ENCODE measurements at places on chromosomes 4 and X.
A peak's percentile ranks its signal among the peaks of the same experiment; 100 is the strongest.

DNA sequence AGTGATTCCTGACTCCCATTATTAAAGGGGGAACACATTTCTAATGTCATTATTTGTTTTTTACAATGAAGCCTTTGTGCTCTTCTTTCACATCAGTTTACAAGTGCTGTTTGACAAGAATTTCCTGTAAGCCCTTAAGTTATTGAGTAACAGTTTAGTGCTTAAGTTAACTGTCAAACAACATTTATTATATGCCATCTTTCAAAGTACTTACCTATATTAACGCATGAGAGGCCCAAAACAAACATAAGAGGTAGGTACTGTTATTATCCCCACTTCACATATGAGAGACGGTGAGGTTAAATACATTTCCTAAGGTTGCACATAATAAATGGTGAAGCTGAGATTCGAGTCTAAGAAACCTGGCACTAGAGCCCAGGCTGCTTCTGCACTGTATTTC, 56.0 kb upstream of the MAGED1 start:
- no peak for DNase-seq

DNA sequence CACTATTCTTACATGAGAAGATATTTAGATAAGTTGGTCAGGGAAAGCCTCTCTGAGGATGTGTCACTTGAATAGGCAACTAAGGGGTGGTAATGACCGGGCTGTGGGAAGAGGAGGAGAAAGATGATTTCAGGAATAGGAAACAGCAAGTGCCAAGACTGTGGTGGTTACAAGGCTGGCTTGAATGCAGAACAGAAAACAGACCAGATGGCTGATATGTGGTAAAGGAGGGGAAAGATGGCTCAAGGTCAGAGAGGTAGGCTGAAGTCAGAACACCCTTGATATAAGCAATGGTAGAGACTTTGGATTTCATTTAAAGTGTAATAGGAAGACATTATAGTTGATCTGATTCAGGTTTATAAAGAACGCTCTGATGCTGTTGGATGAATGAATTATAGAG, 15.0 kb downstream of the TLR7 start:
- no peak for DNase-seq

DNA sequence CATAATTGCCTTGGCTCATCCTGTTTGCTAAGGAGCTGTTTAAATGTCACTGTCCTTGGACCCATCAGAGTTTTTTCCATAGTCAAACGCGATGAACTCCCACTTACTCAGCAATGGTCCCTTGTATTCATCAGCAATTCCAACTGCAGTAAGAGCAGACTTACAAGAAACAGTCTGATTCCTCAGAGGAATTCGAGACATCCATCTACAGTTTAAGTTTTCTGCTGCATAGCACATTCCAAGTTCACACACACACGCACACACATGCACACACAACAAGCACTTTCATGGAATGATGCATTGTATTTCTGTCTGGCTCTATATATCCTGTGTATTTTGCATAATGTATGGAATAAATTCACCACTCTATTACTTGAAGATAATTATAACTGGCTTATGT, 32.7 kb upstream of the TMEM150C start:
- no peak for DNase-seq

DNA sequence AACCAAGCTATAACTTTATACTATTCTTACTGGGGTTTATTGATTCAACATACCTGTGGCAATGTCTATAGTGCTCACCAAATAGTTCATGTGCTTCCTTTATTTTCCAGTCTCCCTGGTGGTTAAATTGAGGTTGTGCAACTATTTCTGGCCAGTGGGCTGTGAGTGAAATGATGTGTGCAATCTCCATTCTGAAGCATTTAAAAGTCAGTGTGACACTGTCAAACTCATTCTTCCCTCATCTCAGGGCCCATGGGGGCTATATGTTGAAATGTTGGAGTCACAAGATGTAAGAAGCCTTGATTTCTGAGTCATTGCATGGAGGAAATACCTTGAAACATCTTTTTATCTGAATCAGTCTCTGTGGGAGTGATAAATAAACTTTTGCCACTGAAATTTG, 414.3 kb upstream of the RPS6KA3 start:
- no peak for DNase-seq

GRCh38 chr4:102819588-102820365, 7.6 kb downstream of the UBE2D3 start:
- DNase-seq = peak; percentile 15

- no peak for DNase-seq
Measured at GRCh38 chrX:134936542-134936941, 54.2 kb upstream of the SMIM10 start.

DNA sequence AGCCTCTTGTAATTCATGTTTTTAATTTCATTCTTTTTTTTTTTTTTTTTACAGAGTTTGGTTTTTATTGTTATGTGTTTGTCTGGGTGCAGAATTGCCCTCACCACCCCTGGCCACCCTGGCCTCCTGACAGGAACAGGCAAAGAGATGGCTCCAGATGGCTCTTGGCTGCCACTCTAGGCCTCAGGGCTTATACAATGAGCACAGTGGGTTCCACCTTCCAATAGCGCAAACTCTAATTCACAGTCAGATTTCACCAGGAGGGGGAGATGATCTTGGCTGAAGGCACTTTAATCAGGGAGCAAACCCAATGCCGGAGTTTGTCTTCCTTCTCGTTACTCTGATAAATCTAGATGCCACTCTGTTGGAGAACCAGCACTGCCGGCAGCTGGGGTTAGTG, 24.8 kb downstream of the CPE start:
- DNase-seq = no peak

GRCh38 chrX:78104447-78105176, 564 bp downstream of the PGK1 start:
- peak; percentile 21 for DNase-seq

- DNase-seq = no peak
Measured at GRCh38 chr4:181030961-181031360, 1212.2 kb upstream of the TENM3 start.

DNA sequence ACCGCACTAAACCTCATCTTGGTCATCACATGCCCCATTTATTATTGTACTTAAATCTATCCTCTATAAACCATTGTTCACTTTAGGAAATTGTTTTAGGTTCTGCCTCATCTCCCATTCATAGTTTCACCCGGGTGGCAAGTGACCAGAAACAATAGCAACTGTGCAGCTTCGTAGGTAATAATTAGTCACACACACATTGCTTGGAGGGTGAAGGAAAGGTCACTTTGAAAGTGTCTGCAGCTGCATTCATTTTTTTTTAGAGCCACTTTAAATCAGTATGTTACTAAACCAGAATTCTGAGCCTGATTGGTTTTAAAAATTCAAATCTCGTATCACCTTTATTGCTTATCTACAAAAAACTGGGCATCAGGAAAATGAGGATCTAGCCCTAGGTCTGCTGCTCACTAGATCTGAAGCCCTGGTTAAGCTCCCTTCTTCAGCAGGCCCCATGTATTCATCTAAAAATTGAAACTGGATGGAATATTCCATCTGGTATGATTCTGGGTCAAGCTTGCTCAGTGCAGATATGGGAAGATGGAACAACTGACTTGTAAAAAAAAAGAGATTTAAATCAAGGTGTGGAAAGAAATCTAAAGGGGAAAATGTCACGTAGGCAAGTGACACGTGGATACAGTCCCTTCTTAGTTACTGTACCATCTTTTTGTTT, 62.4 kb downstream of the LIMCH1 start:
- no peak for DNase-seq

DNA sequence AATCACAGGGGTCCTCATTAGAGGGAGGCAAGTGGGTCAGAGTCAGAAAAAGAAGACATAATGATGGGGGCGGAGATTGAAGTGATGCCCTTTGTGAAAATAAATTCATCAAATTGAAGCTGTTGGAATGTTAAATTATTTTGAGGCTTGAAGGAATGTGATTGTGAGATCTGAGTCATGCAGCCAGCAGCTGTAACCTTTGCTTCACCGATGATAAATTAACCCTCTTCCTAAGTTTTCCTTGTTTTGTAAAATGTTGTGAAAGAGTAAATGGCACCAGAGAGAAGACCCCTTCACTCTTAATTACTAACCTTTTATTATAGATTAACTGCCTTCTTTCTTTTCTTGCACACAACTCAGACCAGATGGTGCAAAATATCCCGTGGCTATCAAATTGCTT, 47.7 kb upstream of the FAM9A start:
- DNase-seq = no peak

- DNase-seq = no peak
Measured at GRCh38 chrX:30892591-30892990, 3.5 kb upstream of the TAB3 start.

- no peak for DNase-seq
Measured at GRCh38 chr4:88963817-88964216, 93.2 kb downstream of the FAM13A start.

DNA sequence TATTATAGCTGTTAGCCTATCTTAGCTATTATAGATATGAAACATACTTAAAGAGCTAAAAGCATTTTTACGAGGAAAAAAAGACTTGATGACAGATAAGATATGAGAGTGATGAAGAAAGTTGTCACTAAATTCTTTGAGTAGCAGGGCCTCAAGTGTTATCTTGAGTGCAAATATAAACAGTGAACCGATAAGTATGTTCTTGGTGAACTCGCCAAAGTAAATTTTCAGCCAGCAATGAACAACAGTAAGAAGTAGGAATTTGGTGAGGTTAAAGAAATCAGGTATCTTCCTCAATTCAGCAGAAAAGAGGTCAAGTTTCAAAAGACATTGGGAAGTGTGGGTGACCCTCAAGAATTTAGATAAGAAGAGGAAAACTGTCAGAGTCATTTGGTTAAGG, 471.8 kb upstream of the FTHL17 start:
- no peak for DNase-seq

- no peak for DNase-seq
Measured at GRCh38 chrX:133670383-133670782, 255.1 kb upstream of the GPC4 start.

- no peak for DNase-seq
Measured at GRCh38 chrX:78048052-78048451, 56.0 kb upstream of the PGK1 start.

GRCh38 chr4:182944484-182945213, 27.5 kb upstream of the DCTD start:
- DNase-seq = no peak

GRCh38 chrX:12505127-12505526, 286.1 kb upstream of the PRPS2 start:
- no peak for DNase-seq

DNA sequence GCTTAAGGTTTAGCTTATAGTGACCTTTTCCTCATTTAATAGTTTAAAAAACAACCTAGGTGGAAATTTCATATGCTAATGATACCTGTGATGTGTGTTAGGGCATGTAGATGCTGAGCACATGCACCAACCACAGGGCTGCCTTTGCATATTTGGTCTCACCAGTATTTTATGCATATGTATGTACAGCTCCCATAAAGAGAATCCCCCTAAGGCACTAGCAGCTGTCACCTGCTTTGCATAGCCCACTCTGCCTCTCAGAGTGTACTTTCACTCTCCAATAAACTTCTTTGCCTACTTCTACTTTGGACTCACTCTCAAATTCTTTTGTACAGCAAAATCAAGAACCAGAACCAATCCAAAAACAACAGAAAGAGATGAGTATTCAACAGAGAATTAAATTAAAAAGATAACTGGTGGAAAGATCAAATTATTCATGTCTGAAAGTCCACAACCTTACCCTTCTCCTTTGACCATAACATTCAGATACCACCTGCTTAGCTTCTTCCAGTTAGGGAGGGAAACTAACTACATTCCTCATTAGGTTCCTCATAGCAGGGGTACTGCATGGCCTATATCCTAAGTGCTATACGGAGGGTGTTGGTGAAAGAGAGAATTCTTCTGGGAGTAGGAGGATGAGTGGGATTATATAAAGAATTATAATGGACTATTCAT, 250.5 kb downstream of the STPG2 start:
- no peak for DNase-seq

DNA sequence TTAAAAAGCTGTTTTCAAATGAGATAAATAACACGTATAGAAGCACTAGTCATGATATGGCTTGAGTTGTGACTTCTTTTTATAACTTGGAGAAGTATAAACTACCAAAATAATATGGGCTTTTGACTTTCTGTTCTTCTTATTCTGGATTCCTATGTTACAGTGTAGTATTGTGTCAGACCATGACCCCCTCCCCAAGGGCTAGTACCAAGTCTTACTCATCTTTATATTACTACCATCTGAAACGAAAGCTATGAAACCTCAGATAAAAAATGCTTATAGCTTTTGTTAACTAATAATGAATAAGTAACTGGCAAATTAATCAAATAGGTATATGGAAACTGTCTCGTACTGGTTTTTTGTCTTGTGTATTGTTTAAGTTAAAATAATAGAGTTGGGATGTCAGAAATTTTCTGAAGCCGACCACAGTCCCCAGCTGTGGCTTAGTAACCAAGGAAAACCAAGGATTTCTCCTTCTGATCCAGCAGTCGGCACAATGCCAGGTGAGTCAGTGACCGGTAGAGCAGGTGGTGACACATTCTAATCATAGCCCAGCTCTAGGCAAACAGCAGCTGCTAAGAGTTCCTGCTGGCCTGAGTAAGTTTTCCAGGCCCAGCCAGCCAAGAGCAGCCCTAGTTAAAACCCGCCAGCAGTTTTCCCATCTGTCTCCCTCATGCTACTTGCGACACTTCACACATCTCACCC, 163.3 kb upstream of the PRDX4 start:
- no peak for DNase-seq

DNA sequence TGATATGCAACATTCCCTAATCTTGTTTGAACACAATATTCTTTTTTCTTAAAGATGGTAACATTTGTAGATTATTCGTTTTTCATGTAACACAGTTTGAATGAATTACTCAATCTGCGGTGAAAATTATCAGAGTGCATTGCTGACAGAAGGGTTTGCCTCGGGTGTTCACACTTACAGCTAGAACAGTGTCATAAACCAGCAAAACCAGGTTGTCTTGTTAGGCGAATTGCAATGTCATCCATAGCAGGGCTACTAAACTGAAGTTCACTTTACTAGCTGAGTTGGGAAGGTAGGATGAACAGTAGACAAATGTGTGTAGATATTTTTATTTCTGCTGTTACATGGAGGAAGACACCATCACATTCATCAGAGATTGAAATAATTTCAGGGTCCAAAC, 98.9 kb downstream of the SLC39A8 start:
- DNase-seq = no peak

DNA sequence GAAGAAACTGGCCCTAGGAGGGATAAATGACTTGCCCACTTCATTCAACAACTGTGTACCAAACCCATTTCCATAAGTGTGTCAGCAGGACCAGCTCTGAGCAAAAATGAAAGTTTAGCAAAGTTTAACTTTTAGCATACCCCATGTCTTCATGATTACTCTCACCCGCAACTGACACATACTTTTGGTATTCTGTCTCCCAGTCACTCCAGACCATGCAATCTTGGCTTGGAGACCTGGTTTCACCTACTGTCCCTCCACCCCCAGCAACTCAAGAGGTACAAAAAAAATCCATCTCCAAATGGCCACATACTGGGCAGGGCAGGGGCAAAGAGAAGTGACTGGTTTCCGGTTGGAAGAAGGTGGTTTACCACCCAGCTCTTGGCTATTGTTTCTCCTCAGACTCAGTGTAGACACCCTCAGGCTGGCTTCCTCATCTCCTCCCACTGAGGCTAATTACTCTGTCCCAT, 79.8 kb downstream of the RLIM start:
- no peak for DNase-seq
